ENCODE measurements at places on chromosomes 4 and X.
A peak's percentile ranks its signal among the peaks of the same experiment; 100 is the strongest.

GRCh38 chrX:119226446-119226845, 9.6 kb upstream of the PGRMC1 start:
- peak; percentile 3 for DNase-seq

- DNase-seq, result no peak
These were observed 217.0 kb downstream of the BMPR1B start for GRCh38 chr4:94974773-94975172.

GRCh38 chr4:172826346-172826745, 342.3 kb upstream of the GALNT7 start:
- no peak for DNase-seq

DNA sequence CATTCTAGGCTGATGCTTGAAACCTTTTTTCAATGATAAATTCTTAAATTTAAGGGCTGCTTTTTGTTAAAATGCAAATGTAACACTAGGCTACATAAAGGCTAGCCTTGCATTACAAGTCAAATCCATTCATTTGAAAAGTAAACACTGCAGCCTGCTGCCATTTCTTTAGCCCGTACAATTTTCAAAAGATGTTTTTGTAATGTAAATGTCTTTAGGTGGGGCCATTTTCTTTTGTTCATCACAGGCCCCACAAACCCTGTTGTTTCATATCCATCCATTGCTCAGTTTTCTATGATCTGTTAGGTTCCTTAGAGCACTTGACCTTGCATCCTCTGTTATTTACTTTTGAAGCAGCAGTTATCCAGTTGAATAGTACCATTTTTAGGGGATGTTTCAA, 296.2 kb upstream of the AMOT start:
- no peak for DNase-seq

DNA sequence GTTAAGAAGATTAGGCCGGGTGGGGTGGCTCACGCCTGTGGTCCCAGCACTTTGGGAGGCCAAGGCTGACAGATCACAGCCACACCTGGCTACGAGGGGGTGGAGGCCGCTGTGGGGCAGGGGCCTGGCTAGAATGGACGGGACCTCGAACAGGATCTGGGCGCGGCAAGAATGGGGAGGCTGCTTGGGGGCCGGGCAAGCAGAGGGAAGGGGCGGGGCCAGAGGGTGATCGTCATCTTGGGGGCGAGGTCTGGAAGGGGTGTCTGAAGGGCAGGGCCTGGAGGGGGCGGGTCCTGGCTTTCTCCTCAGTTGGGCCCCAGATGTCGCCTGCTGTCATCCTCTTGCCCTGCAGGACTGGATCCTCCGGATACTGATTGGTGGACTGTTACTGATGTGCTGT, 57.3 kb upstream of the ENPEP start:
- no peak for DNase-seq

DNA sequence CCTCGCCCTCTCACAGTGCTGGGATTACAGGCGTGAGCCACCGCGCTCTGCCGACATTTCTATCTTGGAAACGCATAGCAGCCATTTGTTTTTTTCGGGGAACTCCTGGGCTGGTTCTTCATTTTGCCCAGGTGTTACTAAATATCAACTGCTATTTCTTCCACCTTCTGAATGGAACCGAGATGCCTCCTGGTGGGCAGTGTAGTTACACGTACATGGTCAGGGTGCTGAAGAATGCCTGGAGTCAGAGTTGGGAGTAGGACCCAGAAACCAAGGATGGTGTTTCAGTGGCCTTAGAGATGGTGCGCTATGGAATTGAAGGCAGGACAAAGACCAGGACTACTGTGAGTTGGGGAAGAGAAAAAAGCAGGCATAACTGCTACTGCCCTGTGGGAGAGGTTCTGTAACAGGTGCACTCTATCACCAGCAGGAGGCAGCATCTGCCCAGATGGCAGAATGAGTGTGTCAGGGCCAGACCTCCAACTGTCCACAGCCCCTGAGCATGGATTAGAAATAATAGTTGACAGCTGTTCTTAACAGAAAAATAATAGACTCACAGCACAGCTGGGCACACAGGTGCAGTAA, 81.7 kb downstream of the ZC4H2 start:
- peak; percentile 42 for DNase-seq

DNA sequence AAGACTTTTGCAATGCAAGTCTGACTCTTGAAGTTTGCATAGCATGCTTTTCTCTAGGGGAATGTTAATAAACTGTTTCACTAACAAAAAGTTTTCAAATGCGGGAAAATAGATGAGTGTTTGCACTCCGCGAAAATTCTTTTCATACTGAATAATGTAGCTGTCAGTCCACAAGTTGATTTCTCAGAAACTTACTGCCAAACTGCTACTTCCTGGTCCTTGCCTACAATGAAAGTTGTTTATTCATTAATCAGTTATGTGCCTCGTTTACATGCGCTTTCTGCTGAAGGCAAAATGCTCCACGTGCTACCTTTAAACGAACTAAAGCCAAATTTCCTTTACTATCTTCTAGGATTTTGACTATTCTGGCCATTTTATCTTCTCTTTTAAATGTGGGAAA, 166.2 kb downstream of the MAGEB17 start:
- DNase-seq, result no peak

DNA sequence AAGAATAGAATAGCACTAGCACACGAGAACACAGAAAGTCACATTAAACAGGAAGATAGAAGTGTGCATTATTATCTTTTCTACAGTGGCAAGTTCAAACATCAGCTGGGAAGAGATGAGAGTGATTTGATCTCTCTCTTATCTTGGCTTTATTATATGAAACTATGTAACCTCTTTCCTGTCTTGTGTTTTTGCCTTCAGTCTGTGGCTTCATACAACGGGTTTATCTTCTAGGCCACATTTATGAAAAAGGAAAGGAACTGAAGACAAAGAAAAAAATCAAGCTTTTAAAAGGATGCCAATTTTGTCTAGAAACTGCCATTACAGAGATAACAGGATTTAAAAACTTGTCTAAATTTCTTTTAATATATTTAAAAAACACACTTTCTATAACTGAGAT, 983.6 kb downstream of the RPA4 start:
- peak; percentile 64 for DNase-seq

- DNase-seq, result no peak
These were observed 90.8 kb upstream of the TSPAN5 start for GRCh38 chr4:98749206-98749605.

DNA sequence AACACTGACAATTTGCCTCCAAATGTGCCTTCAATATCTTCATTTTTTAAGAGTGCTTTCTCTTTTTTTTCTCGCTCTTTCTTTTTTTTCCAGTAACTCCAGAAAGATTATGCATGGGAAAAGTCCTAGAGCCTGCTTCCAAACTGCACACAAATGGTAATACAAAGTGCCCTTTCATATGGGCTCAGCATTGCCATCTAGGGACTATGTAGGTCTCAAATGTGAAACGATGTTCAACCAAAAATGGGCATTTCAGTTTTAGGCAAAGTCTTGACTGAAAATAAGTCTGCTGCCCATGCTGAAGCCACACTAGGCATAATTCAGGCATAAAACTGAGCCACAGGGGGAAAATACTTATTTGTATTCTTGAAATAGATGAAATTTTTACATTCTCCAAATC, 65.6 kb downstream of the SYNPO2 start:
- peak; percentile 66 for DNase-seq

- peak; percentile 20 for DNase-seq
These were observed 260.0 kb downstream of the GLUD2 start for GRCh38 chrX:121307449-121307848.

- no peak for DNase-seq
These were observed 74.2 kb upstream of the CT45A1 start for GRCh38 chrX:135639066-135639780.
